A549 treated with CpdA at 1 μM for 4 hours (cell line): ENCODE measurements at places on chromosomes 11 and 22. TPM values are rescaled to one million over a fixed set of nuclear protein-coding genes. Genes with fewer than 3 reads are reported as not detected.

Gene TMEM191C
- 0.61 to 1.1 TPM (median 0.87 TPM) in 5 replicates for total RNA-seq

Gene ANKRD49
- 5.7 to 8.8 TPM (median 6.5 TPM) in 5 replicates for total RNA-seq

Gene OVCH2
- not detected in 5 replicates for total RNA-seq

Gene PDE3B
- 2.0 to 2.5 TPM (median 2.4 TPM) in 5 replicates for total RNA-seq

Gene OR2AG1
- not detected in 5 replicates for total RNA-seq

Gene GNAZ
- 2.1 to 2.8 TPM (median 2.6 TPM) in 5 replicates for total RNA-seq

Gene GGT5
- total RNA-seq, result 1.5 to 2.2 TPM (median 1.9 TPM) in 5 replicates

Gene TNNI2
- total RNA-seq, result 0.21 TPM in 1 of 5 replicates, not detected in the others

Gene APOC3
- not detected in 5 replicates for total RNA-seq

Gene SLC29A2
- total RNA-seq, result 3.2 to 5.0 TPM (median 4.5 TPM) in 5 replicates

Gene NLRP6
- not detected in 5 replicates for total RNA-seq

Gene ROBO4
- total RNA-seq, result not detected in 5 replicates

Gene OR51B4
- total RNA-seq, result not detected in 5 replicates

Gene SMARCB1
- 51.1 to 56.6 TPM (median 55.8 TPM) in 5 replicates for total RNA-seq

Gene BRSK2
- total RNA-seq, result 4.3 to 7.7 TPM (median 7.0 TPM) in 5 replicates

Gene NCR3LG1
- 1.8 to 3.2 TPM (median 1.9 TPM) in 5 replicates for total RNA-seq

Gene PRDM11
- total RNA-seq, result 6.9 to 8.3 TPM (median 7.4 TPM) in 5 replicates

Gene PLEKHA7
- 14.1 to 19.2 TPM (median 17.2 TPM) in 5 replicates for total RNA-seq

Gene ELF5
- not detected in 5 replicates for total RNA-seq

Gene UPK3A
- not detected in 5 replicates for total RNA-seq

Gene CHEK1
- total RNA-seq, result 29.5 to 39.9 TPM (median 32.2 TPM) in 5 replicates

Gene SMIM35
- total RNA-seq, result not detected in 5 replicates

Gene GRK3
- total RNA-seq, result 3.1 to 4.5 TPM (median 3.8 TPM) in 5 replicates

Gene ARFGAP3
- 13.9 to 20.0 TPM (median 17.0 TPM) in 5 replicates for total RNA-seq

Gene ALG8
- 52.6 to 68.1 TPM (median 62.6 TPM) in 5 replicates for total RNA-seq

Gene NUCB2
- 33.9 to 35.6 TPM (median 34.5 TPM) in 5 replicates for total RNA-seq

Gene SGSM1
- total RNA-seq, result 0.17 to 0.68 TPM (median 0.38 TPM) in 5 replicates

Gene GLYATL1
- total RNA-seq, result 0.19 to 0.28 TPM in 2 of 5 replicates, not detected in the others

Gene SPDYC
- total RNA-seq, result not detected in 5 replicates

Gene JOSD1
- total RNA-seq, result 25.6 to 32.4 TPM (median 29.8 TPM) in 5 replicates

Gene BTBD18
- total RNA-seq, result not detected in 5 replicates

Gene UBQLN3
- not detected in 5 replicates for total RNA-seq

Gene CNIH2
- 0.89 to 3.1 TPM (median 2.1 TPM) in 5 replicates for total RNA-seq

Gene EMID1
- 0.31 to 0.72 TPM (median 0.38 TPM) in 5 replicates for total RNA-seq

Gene CNTN5
- total RNA-seq, result 0.02 TPM in 1 of 5 replicates, not detected in the others

Gene KCNE3
- 0.05 to 0.07 TPM in 2 of 5 replicates, not detected in the others for total RNA-seq

Gene GPR83
- 0.06 to 0.14 TPM (median 0.09 TPM) in 5 replicates for total RNA-seq

Gene SLC5A1
- 0.03 TPM in 1 of 5 replicates, not detected in the others for total RNA-seq

Gene CD6
- total RNA-seq, result 0.10 to 0.64 TPM (median 0.27 TPM) in 5 replicates

Gene MIAT
- 0.27 to 1.0 TPM (median 0.40 TPM) in 5 replicates for total RNA-seq

Gene DERL3
- total RNA-seq, result 0.22 to 0.64 TPM (median 0.52 TPM) in 5 replicates

Gene FBXO7
- 68.5 to 77.5 TPM (median 74.9 TPM) in 5 replicates for total RNA-seq

Gene C22orf42
- total RNA-seq, result not detected in 5 replicates

Gene MUC6
- under 0.01 to 0.01 TPM in 2 of 5 replicates, not detected in the others for total RNA-seq

Gene LMO2
- 0.50 to 0.91 TPM (median 0.62 TPM) in 5 replicates for total RNA-seq

Gene OR6A2
- not detected in 5 replicates for total RNA-seq

Gene NPAS4
- total RNA-seq, result not detected in 5 replicates

Gene DNAL4
- 7.7 to 11.0 TPM (median 10.2 TPM) in 5 replicates for total RNA-seq

Gene OTUB1
- total RNA-seq, result 109 to 134 TPM (median 129 TPM) in 5 replicates

Gene YWHAH
- total RNA-seq, result 124 to 141 TPM (median 131 TPM) in 5 replicates

Gene SAA2
- total RNA-seq, result 0.07 TPM in 1 of 5 replicates, not detected in the others

Gene LIF
- total RNA-seq, result 33.9 to 49.9 TPM (median 45.0 TPM) in 5 replicates

Gene KCNK4
- total RNA-seq, result 0.07 to 0.24 TPM in 2 of 5 replicates, not detected in the others

Gene OR52H1
- total RNA-seq, result not detected in 5 replicates

Gene NLRP10
- 0.02 TPM in 1 of 5 replicates, not detected in the others for total RNA-seq

Gene SLC22A12
- total RNA-seq, result not detected in 5 replicates
